ENCODE measurements at places on chromosomes 11 and 22.

- DNase-seq = no peak
Measured at GRCh38 chr11:66951135-66951534, 7.0 kb downstream of the PC start.

GRCh38 chr11:104442321-104442720, 278.4 kb upstream of the PDGFD start:
- DNase-seq = peak; percentile 33

DNA sequence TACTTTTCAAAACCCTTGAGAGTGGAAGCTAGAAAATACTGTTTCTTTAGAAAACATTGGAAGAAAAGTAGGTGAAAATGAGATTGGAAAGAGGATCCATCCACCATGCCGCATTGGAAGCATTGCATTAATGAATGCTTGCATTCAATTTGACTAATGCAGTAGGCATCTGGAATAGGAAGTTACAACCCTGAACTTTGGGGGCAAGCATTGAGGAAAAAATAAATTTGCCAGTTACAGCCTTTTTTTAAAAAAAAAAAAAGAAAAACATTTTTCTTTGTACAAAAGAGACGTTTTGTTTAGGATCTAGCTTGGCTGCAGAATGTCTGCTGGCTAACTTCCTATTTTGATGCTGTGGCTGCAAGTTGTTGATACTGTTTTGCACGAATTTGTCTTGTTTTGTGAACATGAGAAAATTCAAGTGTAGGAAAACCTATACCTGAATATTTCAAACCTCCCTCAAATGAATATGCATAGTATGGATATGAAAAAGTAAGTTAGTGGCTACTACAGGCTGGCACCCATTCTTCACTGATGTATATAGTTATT, 28.1 kb downstream of the RTN3 start:
- DNase-seq = peak; percentile 22

GRCh38 chr22:23034621-23035556, 35.4 kb upstream of the GNAZ start:
- no peak for DNase-seq

DNA sequence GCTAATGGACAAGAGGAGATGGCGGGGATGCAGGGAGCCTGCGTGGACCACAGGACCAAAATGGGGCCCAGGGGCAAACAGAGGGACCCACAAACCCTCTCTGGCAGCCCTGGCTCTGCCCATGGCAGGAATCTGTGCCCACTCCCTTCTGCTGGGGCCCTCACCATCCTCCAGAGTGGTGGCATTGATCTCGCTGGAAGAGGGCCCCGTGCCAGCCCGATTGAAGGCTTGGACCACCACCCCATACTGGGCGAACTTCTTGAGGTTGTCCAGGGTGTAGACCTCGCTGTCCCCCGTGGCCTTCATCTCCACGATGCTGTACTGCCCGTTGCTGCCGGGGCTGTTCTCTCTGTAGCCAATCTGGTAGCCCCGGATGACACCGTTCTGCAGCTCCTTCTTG, 137.1 kb downstream of the CEP164 start:
- DNase-seq = no peak

GRCh38 chr11:119299416-119299815, 17.5 kb downstream of the MCAM start:
- DNase-seq = no peak

GRCh38 chr22:36227396-36227795, 11.9 kb downstream of the APOL2 start:
- DNase-seq = no peak

DNA sequence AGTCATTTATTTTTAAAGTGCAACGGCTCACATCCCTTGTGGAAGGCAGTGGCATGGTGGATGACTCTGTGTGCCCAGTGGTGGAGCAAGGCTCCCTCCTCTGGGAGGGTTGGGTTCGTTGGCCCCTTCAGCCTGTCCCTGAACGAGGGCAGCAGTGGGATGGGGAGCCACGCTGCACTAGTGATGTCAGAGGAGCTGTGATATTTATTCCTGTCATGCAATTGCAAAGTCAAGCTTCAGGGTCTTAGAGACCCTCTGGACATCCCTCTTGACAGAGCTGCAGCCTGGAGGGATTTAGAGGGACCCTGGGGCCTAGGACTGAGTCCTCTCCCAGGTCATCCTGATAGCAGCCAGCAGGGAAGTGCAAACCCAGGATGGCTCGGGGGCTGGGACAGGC, 78.2 kb upstream of the NARS2 start:
- no peak for DNase-seq

DNA sequence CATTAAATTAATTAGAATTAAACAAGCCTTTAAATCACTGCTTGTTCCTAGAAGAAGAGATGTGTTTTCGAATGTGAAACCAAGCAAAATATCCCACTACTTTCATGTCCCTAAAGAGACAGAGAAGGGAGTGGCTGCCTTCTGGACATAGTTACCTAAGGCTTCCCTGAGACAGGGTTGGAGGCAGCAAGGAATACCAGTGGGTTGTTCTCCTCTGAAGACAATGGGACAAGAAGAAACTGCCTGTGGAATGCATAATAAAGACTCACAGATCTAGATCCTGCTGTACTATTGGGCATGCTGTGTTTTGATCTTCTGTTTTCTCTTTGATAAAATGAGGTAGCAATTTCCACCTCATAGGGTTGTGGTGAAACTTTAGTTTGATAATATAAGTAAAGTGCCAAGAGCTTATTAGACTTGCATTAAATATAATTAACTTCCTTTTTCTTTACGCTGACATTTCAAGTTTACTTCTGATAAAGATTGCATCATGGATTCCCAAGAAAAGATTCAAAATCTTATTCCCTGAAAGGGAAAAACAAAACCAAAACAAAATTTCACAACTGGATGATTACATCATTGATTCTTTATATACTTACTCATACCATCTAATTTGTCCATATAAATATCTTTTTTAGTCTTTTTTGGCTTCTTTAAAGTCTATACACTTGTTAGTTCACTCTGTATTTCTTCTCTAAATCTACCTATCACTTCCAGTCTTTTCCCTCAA, 621.3 kb downstream of the ETS1 start:
- DNase-seq = peak; percentile 72

GRCh38 chr11:115784796-115785521, 280.7 kb upstream of the CADM1 start:
- DNase-seq = no peak

DNA sequence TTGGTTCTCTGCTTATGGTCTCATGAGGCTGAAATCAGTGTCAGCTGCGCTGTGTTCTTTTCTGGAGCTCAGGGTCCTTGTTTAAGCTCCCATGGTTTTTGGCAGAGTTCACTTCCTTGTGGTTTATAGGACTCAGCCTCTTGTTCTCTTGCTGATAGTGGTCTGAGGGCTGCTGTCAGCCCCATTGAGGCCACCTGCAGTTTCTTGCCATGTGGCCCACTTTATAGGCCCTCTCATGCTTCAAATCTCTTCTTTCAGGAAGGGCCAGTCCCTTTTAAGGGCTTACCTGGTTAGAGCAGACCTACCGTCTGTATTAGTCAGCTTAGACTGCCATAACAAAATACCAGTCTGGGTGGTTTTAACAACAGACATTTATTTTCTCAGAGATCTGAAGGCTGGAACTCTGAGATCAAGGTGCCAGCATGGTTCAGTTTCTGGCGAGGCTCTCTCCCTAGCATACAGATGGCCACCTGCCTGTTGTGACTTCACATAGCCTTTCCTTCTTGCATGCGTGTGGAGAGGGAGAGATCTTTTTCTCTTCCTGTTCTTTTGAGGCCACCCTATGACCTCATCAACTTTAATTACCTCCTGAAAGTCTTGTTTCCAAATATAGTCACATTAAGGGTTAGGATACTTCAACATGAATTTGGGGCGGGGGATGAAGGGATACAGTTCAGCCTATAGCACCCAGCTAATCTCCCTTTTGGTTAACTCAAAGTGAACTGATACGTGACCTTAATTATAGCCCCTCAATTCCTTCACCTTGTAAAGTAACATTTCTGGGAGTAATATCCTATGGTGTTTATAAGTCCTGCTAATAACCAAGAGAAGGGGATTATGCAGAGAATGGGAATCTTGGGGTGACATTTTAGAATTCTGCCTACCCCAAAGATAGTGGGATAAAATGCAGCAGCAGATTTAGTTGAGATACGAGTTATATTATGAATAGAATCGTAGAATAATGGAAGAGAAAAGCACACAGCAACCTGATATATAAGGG, 131.8 kb downstream of the UVRAG start:
- DNase-seq = peak; percentile 67

DNA sequence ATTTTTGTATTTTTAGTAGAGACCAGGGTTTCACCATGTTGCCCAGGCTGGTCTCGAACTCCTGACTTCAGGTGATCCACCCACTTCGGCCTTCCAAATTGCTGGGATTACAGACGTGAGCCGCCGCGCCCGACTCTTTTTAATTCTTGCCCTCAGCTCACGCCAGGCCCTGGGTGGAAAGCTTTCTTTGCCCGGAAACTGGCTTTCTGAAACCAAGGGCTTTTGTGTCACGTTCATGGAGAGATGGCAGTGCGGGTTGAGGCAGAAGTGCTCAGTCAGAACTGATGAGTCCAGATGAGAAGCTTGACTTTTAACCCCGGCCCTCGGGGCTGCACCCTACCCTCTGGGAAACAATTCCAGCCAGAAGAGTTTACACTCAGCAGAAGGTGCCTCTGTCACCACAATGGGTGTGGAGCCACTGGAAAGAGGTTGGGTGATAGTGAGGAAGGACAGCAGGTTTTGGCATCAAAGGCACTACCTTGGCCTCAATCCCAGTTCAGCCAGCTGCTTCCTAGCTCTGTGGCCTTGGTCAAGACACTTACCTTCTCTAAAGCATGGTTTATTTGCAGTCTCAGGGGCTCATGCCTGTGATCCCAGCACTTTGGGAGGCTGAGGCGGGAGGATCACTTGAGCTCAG, 890 bp upstream of the ARFGAP3 start:
- no peak for DNase-seq

GRCh38 chr11:122743949-122744348, 88.4 kb downstream of the UBASH3B start:
- no peak for DNase-seq

DNA sequence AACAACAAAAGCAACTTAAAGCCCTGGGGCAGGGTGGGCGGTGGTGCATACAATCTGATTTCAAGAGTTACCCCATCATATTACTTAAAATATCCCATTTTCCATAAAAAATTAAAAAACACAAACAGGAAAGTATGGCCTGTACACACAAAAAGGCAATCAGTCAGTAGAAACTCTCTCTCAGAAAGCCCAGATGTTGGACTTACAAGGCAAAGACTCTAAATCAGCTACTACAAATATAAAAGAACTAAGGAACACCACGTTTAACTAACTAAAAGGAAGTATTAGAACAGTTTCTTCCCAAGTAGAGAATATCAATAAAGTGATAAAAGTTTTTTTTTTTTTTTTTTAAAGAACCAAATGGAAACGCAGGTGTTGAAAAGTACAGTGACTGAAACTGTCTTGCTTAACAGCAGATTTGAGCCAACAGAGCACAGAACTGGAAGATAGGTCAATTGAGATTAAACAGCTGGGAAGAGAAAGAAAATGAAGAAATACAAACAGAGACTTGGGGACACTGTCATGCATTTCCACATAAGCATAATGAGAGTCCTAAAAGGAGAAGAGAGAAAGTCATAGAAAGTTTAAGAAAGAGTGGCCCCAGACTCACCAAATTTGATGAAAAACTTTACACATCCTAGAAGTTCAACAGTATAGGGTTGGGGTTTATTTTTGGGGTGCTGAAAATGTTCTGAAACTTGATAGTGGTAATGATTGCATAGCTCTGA, 8.6 kb downstream of the SC5D start:
- no peak for DNase-seq

- DNase-seq = no peak
Measured at GRCh38 chr11:69380921-69381581, 87.1 kb downstream of the MYEOV start.

- no peak for DNase-seq
Measured at GRCh38 chr22:36304429-36304828, 51.5 kb downstream of the APOL1 start.

DNA sequence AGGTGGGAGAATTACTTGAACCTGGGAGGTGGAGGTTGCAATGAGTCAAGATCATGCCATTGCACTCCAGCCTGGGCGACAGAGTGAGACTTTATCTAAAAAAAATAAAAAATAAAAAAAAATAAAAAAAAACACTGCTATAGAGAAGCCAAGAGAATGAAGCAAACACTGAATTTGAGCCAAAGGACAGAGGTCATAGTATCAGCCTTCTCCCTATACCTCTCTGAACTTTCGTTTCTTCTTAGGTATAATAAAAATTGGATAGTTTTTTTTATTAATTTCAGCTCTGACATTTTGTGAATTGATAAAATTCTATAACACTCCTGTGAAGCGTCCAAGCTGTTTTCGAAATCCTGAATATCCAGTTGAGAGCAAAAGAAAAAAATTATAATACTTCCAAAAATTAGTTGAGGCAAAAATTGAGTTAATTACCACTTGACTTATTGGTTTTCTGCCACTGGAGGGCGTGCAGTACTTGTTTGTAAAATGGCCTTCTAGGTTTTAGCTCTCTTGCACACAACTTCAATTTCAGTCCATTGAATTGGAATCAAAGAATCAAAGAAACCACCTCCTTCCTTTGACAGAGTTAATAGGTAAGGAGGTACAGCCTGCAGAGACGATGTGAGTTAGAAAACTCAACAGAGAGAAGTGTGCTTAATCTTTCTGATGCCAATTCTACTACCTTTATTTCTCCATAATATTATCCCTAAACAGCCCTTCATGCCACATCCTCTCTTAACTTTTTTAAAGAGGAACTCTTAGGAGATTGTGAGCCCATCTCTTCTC, 143.2 kb downstream of the BBOX1 start:
- DNase-seq = peak; percentile 85

- no peak for DNase-seq
Measured at GRCh38 chr11:111307472-111308108, 9.2 kb downstream of the POU2AF3 start.

DNA sequence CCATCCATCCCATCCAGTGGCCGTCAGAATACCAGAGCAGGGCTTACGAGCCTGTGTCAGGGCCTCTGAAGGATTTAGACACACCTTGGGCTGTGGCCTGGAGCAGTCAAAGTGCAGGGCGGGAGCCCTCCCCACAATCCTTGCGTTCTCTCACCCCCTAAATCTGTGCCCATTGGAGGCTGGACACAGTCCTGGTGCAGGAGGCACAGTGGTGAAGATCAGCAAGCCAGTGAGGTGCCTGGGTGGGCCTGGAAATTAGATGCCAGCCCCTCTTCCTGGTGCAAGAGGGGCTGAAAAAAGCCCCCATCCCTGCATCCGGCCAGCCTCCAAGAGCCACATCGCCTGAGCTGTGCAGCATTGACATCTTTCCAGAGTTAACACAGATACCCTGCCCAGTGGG, 1045.8 kb downstream of the TBC1D22A start:
- no peak for DNase-seq

- DNase-seq = no peak
Measured at GRCh38 chr11:76567261-76567660, 103.3 kb downstream of the LRRC32 start.

- no peak for DNase-seq
Measured at GRCh38 chr22:38220163-38220562, 18.4 kb downstream of the MAFF start.

- DNase-seq = no peak
Measured at GRCh38 chr11:74721479-74721835, 9.8 kb downstream of the CHRDL2 start.

- no peak for DNase-seq
Measured at GRCh38 chr11:88448131-88448670, 110.7 kb upstream of the CTSC start.
